ENCODE measurements at places on chromosomes 13 and 19.
A peak's percentile ranks its signal among the peaks of the same experiment; 100 is the strongest.

DNA sequence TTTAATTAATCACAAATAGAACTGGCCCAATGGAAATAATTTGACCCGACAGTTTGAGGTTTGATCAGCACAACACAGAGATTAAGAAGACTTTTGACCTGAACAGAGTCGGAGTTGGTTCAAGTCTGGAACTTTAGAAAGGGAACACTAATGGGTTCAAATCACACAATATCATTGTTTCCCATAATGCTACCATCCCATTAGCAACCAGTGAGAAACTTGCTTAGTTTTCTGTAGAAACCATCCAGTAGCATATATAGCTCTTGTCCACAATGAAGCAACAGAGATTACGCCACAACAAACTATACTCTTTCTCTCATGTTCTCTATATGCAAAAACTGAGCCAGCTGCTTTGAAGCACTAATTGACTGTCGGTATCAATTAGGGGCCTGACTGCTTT, 376.9 kb upstream of the SPRY2 start:
- no peak for DNase-seq

DNA sequence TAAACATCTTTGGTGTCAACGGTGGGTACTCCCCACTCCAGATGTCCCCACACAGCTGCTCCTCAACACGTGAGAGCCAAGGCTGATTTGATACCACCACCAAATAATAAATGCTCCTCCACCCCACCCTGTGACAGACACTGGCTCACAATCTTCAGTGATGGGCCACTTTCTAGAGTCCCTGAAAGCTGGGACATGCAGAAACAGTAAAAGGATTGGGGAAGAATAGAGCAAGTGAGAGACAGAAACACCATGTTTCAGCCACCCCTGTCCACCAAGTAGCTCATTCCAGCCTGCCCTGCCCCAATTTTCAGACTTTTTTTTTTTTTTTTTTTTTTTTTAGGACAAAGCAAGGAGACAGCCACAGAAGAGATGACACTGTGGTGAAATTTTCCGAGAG, 1.6 kb downstream of the SLC46A3 start:
- DNase-seq = no peak

- DNase-seq = no peak
Observed at GRCh38 chr13:48255090-48255489, 22.1 kb downstream of the ITM2B start.

GRCh38 chr19:3554254-3555083, 2.9 kb downstream of the MFSD12 start:
- DNase-seq = peak; percentile 66

- no peak for DNase-seq
Observed at GRCh38 chr13:92012787-92013186, 614.4 kb downstream of the GPC5 start.
